ENCODE measurements at places on chromosomes 1 and 21. TPM values are rescaled to one million over a fixed set of nuclear protein-coding genes. Genes with fewer than 3 reads are reported as not detected.

TAS1R1 gene
- not detected for total RNA-seq

GRCh38 chr1:8364528-8365442, 46.9 kb downstream of the SLC45A1 start:
- H3K27me3 ChIP-seq = no peaks in the 10 kb centered on the region
- DNase-seq = no peak
- peaks cover 61% of the 10 kb centered on the region for H3K4me1 ChIP-seq
- H3K4me3 ChIP-seq = no peak overlapping the region
- H3K27ac ChIP-seq = no peak overlapping the region

GRCh38 chr1:181504399-181504842, 21.1 kb downstream of the CACNA1E start:
- DNase-seq = no peak
- H3K4me1 ChIP-seq = no peaks in the 10 kb centered on the region
- H3K27ac ChIP-seq = no peak overlapping the region
- H3K27me3 ChIP-seq = no peaks in the 10 kb centered on the region

- H3K27ac ChIP-seq = no peak overlapping the region
- no peaks in the 10 kb centered on the region for H3K4me1 ChIP-seq
These were observed 42.4 kb upstream of the BACH1 start for GRCh38 chr21:29256126-29256910.

DNA sequence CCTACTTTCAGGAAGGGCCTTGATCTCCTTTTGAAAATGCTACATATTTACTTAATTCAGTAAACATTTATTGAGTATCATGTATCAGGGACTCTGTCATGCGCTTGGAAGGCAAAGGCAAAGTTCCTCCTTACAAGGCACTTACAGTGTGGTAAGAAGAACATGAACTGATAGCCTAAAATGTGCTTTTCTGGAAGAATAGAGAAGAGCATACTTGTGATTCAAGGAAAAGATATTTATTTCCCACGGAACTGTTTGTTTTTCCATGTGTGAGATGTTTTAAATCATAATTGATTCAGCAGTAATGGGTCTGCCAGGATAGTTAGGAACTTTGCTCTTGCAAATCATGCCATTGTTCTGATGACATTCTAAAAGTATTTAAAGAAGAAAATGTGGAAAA, 110.1 kb upstream of the ZNHIT6 start:
- no peaks in the 10 kb centered on the region for H3K36me3 ChIP-seq
- H3K27me3 ChIP-seq = no peaks in the 10 kb centered on the region
- H3K4me1 ChIP-seq = peaks cover 24% of the 10 kb centered on the region
- no peak overlapping the region for H3K4me3 ChIP-seq
- no peak overlapping the region for H3K27ac ChIP-seq

DNA sequence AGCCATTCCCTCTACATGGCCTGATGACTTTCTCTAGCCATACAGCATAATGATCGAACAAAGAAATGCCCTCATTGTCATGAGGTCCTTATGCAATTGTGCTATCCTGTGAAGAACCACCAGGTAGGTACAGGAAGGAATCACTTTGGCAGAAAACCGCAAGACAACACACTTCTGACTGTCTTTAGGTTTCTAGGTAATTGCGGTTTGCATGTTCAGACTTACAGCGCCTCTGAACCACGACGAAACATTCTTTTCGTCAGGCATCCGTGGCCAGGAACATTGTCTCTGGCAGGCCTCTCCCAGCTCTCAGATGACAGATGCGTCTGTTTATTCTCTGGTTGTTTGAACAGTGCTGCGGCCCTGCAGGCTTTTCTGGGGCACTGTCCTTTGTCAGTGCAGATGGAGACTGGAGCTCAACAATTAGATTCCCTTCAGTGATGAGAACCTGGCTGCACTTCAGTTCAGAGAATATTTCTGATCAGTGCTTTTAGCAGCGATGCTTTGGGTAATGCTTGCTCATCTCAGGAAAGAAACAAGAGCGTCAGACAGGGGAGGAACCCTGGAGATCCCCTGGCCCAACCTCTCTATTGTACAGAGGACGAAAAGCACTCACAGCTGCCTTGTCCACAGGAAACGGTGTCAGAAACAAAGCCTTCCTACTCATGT, 63.4 kb downstream of the B3GALT5 start:
- H3K27ac ChIP-seq = no peak overlapping the region
- DNase-seq = no peak
- H3K4me3 ChIP-seq = no peak overlapping the region

DNA sequence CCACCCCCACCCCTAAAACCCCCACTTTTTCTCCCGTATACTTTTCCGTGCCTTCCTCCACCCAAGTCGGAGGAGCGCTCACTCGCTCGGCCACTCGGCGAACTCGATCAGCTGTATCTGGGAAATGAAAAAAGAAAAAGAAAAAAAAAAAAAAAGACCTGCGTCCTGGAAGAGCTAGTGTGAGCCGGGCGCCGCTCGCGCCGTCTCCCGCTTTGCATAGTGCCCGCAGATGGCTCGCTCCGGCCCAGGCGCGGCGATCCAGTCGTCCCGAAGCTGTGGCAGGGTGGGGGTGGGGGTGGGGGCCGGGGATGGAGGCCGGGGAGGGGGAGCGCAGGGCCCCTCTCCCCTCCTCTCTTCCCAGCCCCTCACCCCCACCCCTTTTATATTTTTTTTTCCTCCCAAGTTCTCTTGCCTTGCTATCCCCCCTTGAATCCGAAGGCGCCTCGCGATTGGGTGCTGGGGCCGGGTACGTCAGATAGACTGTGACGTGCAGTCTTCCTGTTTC, 299 bp upstream of the PROX1 start:
- DNase-seq = no peak
- peak overlapping the region; percentile 78 for H3K4me3 ChIP-seq
- H3K4me1 ChIP-seq = peaks cover 49% of the 10 kb centered on the region
- no peaks in the 10 kb centered on the region for H3K36me3 ChIP-seq
- peak overlapping the region; percentile 34 for H3K27ac ChIP-seq
- peaks cover 23% of the 10 kb centered on the region for H3K27me3 ChIP-seq

DNA sequence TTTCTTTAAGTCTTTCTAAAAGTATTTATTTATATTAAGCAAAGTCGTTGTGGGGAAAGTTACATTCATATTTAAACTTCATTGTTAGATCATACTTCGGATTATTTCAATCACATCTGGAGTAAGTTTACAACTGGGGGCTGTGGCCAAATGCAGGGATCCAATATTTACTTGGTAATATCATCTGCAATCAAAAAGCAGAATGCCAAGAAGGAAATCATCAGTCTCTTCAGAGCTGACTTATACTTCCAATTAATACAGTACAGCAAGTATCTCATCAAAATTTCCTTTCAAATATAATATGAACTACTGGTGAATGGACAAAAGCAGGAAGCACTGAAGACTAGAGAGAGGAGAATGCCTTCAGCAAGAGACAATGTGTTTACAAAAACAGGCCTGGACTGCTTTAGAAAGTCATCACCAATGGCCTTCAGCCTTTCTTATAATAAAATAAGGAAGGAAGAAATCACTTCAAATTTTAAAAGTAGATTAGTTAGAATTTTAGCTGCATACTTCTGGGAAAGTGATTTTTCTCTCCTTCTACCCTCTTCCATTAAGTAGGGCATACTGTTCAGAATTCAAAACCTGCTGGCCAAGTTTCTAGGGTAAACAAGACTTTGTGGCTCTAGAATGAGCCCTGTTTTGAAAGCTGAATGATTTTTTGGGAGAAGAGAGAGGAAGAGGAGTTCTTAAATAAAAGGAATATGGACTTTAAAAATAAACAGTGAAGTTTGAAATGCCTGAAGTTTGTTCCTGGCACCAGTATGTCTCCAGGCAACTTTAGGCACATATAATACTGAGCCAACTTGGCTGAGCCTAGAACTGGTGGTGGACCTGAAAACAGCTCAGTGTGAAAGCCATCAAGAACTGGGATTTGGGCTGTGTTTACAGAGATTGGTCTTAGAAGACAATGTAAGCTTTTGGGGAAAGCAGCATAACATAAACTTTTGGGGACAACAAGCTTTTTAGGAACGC, 22.2 kb upstream of the MYOC start:
- H3K27me3 ChIP-seq = no peaks in the 10 kb centered on the region
- DNase-seq = no peak
- peak overlapping the region; percentile 75 for H3K27ac ChIP-seq
- H3K4me3 ChIP-seq = no peak overlapping the region
- H3K36me3 ChIP-seq = no peaks in the 10 kb centered on the region
- H3K4me1 ChIP-seq = peaks cover 15% of the 10 kb centered on the region

TGFB2 gene
- 9.2 TPM for total RNA-seq

GRCh38 chr1:119226913-119227312, 86.5 kb upstream of the WARS2 start:
- DNase-seq = no peak
- H3K4me3 ChIP-seq = no peak overlapping the region
- H3K36me3 ChIP-seq = no peaks in the 10 kb centered on the region
- no peaks in the 10 kb centered on the region for H3K27me3 ChIP-seq

GRCh38 chr1:216902669-216903381, 179.6 kb upstream of the ESRRG start:
- H3K27me3 ChIP-seq = no peaks in the 10 kb centered on the region
- H3K36me3 ChIP-seq = no peaks in the 10 kb centered on the region

DNA sequence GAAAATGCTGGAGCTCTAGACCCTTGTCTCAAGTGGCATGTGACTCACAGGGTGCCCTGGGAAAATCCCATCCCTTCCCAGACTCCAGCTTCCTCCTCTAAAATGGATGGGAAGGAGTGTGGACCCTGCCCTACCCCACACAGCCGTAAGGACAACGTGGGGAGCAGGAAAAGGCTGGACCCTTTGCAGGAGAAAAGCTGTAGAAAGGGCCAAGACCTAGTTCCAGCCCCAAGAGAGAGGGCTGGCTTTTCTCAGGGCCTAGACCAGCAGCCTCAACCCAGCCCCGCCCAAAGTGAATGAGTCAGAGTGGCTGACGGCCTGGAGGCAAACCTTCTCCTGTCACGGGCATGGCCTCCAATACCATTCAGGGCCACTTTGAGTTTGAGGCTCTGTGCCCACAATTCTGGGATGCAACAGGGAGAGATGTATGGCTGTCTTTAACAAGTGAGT, 1.1 kb downstream of the LAMB3 start:
- no peak for DNase-seq
- peak overlapping the region; percentile 22 for H3K27ac ChIP-seq
- no peak overlapping the region for H3K4me3 ChIP-seq
- no peaks in the 10 kb centered on the region for H3K27me3 ChIP-seq
- H3K4me1 ChIP-seq = peaks cover 25% of the 10 kb centered on the region
- H3K36me3 ChIP-seq = no peaks in the 10 kb centered on the region

- H3K27ac ChIP-seq = no peak overlapping the region
- H3K4me3 ChIP-seq = no peak overlapping the region
- H3K27me3 ChIP-seq = no peaks in the 10 kb centered on the region
- no peak for DNase-seq
- no peaks in the 10 kb centered on the region for H3K36me3 ChIP-seq
- no peaks in the 10 kb centered on the region for H3K4me1 ChIP-seq
These were observed 115.8 kb upstream of the SPAG17 start for GRCh38 chr1:118300808-118301207.

- H3K4me3 ChIP-seq = no peak overlapping the region
- no peak for DNase-seq
- no peaks in the 10 kb centered on the region for H3K36me3 ChIP-seq
- no peak overlapping the region for H3K27ac ChIP-seq
- no peaks in the 10 kb centered on the region for H3K4me1 ChIP-seq
- peaks cover 4% of the 10 kb centered on the region for H3K27me3 ChIP-seq
These were observed 8.5 kb downstream of the CAMK2N1 start for GRCh38 chr1:20477348-20478056.

CD5L gene
- not detected for total RNA-seq

- no peaks in the 10 kb centered on the region for H3K36me3 ChIP-seq
- no peak overlapping the region for H3K4me3 ChIP-seq
- DNase-seq = no peak
- H3K27ac ChIP-seq = no peak overlapping the region
These were observed 16.9 kb upstream of the VANGL1 start for GRCh38 chr1:115624859-115625258.

DNA sequence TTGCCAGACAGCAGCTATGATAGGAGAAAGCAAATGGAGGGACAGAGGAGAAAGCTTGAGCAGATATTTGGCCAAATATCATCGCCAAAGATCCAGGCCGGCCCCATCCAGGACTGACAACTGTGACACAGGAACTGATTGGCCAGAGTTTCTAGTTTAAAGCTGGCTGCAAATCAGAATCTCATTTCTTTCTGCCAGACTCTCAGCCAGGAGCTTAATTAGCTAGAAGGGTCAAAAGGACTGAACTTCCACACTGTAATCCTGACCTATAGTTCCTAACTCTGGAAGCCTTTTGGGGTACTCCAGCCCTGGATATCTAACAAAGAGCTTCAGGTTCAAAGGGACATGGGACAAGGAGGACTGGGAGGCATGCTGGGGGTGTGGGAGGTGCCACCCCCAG, 106.7 kb upstream of the GNG12 start:
- DNase-seq = no peak
- H3K4me3 ChIP-seq = no peak overlapping the region
- H3K36me3 ChIP-seq = no peaks in the 10 kb centered on the region
- H3K27me3 ChIP-seq = no peaks in the 10 kb centered on the region
- H3K4me1 ChIP-seq = no peaks in the 10 kb centered on the region
- no peak overlapping the region for H3K27ac ChIP-seq

FGR gene
- total RNA-seq = 21.5 TPM

LAD1 gene
- 0.41 TPM for total RNA-seq

DNA sequence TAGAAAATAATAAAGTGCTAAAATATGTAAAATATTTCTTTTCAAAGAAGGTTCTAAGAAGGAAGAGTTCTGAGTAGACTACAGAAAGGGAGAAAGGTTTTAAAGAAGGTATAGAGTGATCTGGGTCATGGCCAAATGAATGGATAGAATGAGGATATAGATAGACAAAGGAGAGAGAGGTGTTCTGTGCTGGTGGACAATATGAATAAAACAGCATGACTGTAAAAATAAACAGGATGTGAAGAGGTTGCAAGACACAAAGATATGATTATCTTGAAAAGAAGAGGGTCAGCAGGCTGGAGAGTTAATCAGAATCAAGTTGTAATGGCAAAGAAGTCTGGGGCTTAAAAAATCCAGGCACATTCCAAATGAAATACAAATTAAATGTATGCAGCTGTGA, 86.7 kb upstream of the GNG4 start:
- peaks cover 10% of the 10 kb centered on the region for H3K4me1 ChIP-seq
- no peak overlapping the region for H3K4me3 ChIP-seq
- no peaks in the 10 kb centered on the region for H3K27me3 ChIP-seq
- peaks cover 2% of the 10 kb centered on the region for H3K36me3 ChIP-seq
- no peak for DNase-seq
- H3K27ac ChIP-seq = no peak overlapping the region

DNA sequence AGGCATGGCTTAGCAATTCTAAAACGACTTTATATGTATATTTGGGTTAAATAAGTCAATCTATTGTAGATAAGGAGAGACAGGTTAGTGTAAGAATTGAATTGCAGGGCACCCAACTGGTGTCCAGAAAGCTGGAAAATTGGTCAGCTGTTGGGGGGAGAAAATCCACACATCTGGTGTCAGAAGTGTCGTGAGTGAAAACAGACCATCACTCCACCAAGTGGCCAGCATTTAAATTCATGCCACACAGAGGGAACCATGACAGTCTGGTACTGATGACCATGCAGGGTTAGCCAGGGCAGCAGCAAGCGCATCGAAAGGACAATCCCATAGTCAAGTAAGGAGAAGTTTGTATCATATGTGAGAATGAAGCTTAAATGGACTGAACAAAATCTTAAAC, 11.7 kb downstream of the LAX1 start:
- no peak for DNase-seq
- no peak overlapping the region for H3K27ac ChIP-seq
- H3K4me3 ChIP-seq = no peak overlapping the region
- H3K36me3 ChIP-seq = no peaks in the 10 kb centered on the region
